ENCODE measurements at places on chromosomes 16 and 17.

DNA sequence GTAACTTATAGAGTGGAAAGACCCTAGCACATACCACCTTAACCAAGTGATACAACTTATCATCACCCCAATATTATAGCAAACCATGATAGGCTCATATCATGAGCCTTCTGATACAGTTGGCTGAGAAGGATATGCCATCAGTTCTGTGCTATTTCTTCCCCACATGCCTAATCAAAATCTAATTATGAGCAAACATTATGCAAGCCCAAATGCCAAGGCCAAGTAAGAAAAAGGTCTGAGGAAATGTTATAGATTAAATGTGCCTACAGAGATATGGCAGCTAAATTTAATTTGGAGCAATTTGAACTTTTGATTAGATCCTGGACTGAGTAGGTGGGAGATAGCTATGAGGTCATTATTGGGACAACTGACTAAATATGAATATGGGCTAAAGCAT lies 225.9 kb upstream of the PMFBP1 start:
- DNase-seq, result no peak

GRCh38 chr16:10681310-10682308 lies 13.1 kb downstream of the TEKT5 start:
- DNase-seq, result no peak

- DNase-seq, result no peak
These were observed 13.1 kb downstream of the CASKIN2 start for GRCh38 chr17:75502072-75502720.

- DNase-seq, result no peak
These were observed 113.4 kb upstream of the KCNJ16 start for GRCh38 chr17:69961501-69962145.

GRCh38 chr17:80859002-80859941 lies 132.4 kb upstream of the CHMP6 start:
- no peak for DNase-seq

GRCh38 chr17:17626151-17626805 lies 34.8 kb upstream of the PEMT start:
- no peak for DNase-seq

DNA sequence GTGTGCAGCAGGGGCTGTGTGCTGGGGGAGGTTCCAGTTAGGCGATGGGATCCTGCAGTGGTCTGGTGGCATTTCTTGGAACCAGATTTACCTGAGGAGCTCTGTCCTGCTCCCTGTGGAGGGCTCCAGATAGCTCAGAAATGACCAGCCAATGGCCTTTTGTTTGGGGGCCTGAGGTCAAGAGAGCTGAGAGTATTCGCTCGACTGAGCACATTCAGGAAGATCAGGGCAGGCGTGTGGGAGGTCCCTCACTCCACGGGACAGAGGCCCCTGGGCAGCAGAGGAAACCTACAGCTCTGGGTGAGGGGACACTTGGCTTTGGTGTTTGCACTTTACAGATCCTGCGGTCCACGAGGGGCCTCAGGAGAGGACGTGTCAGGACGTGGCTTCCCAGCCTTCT lies 18.2 kb downstream of the DEF8 start:
- DNase-seq, result no peak

DNA sequence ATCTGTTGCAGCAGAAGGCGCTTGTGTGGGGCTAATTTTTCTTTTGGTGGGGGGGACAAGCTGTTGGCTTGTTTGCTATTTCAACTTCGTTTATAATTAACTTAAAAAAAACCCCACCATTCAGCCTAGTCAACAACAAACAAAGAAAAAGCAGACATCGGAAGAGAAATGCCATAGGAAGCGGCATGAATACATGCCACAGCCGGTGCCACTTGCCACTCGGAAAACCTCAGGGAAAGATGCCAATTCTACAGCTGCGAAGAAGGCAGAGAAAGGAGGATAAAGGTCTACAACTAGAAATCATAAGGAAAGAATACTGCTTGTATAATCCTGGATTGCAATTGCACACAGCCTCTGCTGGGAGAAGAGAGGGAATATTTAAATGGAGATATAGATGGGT lies 254.4 kb upstream of the PMFBP1 start:
- DNase-seq, result no peak

GRCh38 chr16:86494565-86495356 lies 15.6 kb upstream of the FOXF1 start:
- no peak for DNase-seq

DNA sequence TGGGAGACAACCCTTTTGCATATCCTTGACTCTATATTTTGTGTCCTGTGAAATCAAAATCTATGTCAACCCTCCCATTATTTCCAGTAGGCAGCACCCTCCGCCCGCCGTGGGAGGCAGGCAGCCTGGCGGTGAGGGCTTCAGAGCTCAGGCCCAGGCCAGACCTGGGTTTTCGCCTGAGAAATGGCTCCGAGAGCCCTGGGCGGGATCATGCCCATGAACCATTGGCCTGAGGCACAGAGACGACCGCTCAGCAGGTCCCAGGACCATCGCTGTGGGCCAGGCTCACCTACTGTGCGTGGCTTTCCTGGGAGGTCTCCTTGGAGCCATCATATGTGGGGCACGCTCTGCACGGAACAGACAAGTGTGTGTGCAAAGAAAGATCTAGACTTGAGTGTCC lies 6.3 kb upstream of the SLC38A8 start:
- DNase-seq, result no peak

DNA sequence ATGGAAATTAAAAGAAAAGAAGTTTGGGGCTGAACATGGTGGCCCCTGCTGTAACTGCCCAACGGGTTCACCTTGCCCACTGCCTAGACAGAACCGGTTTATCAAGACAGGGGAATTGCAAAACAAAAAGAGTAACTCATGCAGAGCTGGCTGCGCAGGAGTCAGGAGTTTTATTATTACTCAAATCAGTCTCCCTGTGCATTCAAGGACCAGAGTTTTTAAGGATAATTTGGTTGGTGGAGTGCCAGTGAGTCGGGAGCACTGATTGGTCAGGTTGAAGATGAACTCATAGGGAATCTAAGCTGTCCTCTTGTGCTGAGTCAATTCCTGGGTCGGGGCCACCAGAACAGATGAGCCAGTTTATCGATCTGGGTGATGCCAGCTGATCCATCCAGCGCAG lies 4.4 kb upstream of the SCPEP1 start:
- DNase-seq, result no peak

- no peak for DNase-seq
These were observed 14.7 kb upstream of the CTCF start for GRCh38 chr16:67547423-67548264.

- no peak for DNase-seq
These were observed 44.9 kb upstream of the RASD1 start for GRCh38 chr17:17540935-17541639.

DNA sequence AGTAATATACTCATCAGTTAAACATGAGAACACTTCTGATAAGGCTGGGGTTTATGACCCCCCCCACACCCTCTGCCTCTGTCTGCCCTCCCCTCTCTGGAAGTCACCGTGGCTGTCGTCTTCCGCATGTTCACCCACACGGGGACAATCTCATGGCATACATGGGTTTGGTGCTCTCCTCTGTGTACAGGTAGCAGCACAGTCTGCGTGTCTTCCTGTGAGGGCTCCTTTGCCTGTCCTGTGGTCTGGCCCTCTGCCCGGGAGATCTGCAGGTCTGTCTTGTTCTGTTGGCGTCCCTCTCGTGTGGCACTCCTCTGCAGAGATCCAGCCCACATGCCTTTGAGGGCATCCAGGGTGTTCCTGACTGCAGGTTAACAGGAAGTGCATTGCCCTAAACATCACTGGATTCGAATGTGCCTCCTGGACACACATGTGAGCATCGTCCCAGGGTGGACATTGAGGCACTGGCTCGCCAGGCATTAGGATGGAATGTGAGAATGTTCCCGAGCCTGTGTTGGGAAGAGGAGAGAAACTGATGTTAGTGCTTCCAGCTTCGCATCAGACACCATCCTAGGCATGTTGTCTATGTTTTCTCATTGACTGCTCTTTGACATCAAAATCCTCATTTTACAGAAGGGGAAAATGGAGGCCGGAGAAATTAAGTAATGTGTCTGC lies 54.5 kb downstream of the NKD1 start:
- no peak for DNase-seq

DNA sequence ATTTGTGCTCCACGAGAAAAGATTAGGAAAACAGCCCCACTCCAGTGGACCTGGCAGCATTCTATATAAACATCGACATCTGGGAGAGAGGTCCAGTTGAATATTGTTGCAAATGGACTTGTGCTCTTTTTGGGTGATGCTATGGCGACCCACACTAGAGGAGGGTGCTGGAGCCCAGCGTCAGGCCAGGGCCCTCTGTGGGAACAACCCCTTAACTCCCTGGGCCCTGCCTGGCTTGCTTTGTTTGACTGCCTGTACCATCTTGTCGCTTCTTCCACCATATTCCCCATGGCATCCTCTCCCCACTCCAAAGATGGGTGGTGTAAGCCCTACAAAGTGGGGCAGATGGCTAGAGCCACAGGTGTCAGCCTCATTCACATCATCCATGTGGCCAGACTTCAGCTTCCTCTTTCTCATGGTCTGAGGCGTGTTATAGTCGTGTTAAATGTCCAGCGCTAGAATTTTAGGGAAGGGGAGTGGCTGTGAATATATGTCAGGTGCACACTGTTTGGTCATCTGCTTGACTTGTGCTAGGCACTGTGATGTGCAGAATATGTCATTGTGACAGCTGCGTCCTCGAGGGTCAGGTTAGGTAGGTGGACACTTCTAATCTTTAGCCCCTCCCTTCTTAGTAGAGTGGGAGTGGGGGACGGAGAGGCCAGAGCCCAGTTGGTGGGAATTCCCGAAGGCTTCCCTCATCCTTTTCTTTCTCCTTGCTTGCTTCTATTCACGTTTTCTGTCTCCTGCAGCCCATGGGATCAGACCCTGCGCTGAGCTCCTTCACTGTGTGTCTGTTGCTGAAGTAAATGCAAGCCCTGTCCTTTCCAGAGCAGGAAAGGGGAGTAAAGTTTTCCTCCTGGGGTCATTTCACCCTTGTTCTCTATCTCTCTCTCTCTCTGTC lies 49.8 kb downstream of the MPRIP start:
- DNase-seq, result no peak

- DNase-seq, result no peak
These were observed 55.3 kb downstream of the NUP88 start for GRCh38 chr17:5364156-5364555.

GRCh38 chr17:28343491-28343932 lies 8.0 kb downstream of the TNFAIP1 start:
- no peak for DNase-seq

DNA sequence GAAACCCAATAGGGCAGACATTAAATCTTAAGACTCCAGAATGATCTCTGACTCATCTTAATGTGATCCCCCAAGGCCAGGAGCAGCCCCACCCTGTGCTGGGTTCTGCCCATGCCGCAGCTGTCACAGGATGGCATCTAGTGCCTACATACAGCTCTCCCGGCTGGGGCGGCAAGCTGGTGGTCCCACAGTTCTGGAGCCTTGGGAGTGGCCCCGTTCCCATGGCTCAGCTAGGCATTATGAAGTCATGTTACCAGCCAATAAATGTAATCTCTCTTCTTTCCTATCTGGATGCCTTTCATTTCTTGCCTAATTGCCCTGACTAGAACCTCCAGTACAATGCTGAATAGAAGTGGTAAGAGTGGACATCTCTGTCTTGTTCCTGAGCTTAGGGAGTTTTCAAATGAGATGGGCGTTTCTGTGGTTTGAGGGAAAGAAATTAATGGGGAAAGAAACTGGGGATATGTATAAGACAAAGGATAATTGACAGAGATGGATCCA lies 95.7 kb upstream of the DNAH17 start:
- no peak for DNase-seq

- DNase-seq, result no peak
These were observed 6.9 kb downstream of the IFT20 start for GRCh38 chr17:28328325-28328724.

GRCh38 chr17:37476431-37477120 lies 13.1 kb upstream of the DUSP14 start:
- no peak for DNase-seq

DNA sequence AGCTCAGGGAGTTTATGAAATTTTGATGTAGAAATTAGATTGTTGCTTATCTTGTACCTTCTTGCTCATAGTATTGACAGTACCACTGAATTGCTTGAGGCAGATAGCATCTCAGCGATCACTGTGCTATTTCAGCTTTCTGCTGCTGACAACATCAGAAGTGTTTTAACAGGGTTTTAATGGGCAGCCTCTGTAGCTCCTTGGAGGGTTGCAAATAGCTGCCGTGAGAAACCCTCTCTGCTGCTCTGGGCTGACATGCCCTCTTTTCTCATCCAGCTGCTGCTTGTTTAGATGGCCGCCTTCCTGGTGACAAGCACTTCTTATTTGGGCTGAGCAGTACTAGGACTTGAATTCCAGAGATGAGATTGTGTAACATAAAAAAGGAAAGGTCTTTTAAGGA lies 180.2 kb upstream of the TBX2 start:
- no peak for DNase-seq

- DNase-seq, result no peak
These were observed 25.8 kb upstream of the STH start for GRCh38 chr17:45973099-45973780.

DNA sequence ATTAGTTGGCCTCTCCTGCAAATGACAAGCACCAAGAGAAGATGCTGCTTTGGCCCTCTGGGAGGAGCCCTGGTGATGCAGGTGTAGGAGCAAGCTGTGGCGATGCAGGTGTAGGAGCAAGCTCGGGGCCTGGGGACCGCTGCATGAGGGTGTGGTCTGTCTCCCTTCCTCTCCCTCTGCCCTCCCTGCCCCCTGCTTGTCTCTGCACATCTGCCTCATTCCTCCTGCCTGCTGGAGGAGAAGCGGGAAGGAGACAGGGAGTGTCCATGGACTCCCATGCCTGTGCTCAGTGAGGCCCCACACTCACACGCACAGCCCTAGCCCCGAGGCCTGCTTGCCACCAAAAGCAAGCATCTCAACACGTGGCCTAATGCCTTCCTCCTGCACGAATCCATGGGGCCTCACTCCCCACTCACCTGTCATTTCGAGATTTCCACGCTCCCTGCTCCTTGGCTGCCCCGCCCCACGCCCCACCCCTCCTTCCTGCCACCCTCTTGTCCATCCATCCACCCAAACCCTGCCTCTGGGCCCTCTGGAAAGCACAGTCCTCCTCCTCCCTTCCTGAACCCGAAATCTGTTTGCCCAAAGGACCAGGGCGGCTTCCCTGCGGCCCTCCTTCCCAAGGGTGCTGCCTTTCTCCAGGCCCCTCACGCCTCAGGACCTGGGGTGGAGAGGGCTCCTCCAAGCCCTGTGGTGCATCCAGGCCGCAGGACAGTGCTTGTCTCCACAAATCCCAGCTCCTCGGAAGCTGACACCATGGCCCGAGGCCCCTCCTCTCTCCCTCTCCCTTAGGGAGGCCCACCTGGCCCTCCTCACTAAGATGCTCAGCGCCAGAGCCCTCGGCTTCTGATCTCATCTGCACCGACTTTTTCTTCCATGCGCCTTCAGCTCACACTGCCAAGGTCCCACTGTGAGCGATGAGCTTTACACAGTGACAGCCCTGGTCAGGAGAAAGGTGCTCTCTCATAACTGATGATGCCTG lies 11.8 kb upstream of the ALDH3A1 start:
- no peak for DNase-seq

- peak; percentile 36 for DNase-seq
These were observed 192.8 kb downstream of the MAP2K6 start for GRCh38 chr17:69607162-69607834.
